ENCODE measurements at places on chromosomes 1 and 21. TPM values are rescaled to one million over a fixed set of nuclear protein-coding genes. Genes with fewer than 3 reads are reported as not detected.

SIK1 gene
- total RNA-seq = 6.5 TPM

IGSF9 gene
- total RNA-seq = 3.9 TPM

PEX19 gene
- 40.4 TPM for total RNA-seq

NLRP3 gene
- total RNA-seq = 1.8 TPM

UTS2 gene
- not detected for total RNA-seq

DCDC2B gene
- total RNA-seq = not detected

CREG1 gene
- total RNA-seq = 81.0 TPM

MATN1 gene
- total RNA-seq = 0.46 TPM

CENPF gene
- total RNA-seq = 21.5 TPM

F13B gene
- total RNA-seq = not detected

KRTAP22-1 gene
- total RNA-seq = not detected

PRDM16 gene
- 3.2 TPM for total RNA-seq
